ENCODE measurements at places on chromosomes 4 and X.
A peak's percentile ranks its signal among the peaks of the same experiment; 100 is the strongest.

- no peak for DNase-seq
Measured at GRCh38 chr4:140156529-140157171, 2.7 kb upstream of the MAML3 start.

GRCh38 chr4:139267301-139267700 is 12.7 kb downstream of the MGARP start:
- DNase-seq, result no peak

GRCh38 chr4:158155656-158156356 is 17.0 kb downstream of the GASK1B start:
- no peak for DNase-seq

GRCh38 chr4:5143940-5144339 is 92.7 kb downstream of the STK32B start:
- DNase-seq, result no peak

GRCh38 chr4:1512051-1512737 is 106.0 kb upstream of the NKX1-1 start:
- no peak for DNase-seq

DNA sequence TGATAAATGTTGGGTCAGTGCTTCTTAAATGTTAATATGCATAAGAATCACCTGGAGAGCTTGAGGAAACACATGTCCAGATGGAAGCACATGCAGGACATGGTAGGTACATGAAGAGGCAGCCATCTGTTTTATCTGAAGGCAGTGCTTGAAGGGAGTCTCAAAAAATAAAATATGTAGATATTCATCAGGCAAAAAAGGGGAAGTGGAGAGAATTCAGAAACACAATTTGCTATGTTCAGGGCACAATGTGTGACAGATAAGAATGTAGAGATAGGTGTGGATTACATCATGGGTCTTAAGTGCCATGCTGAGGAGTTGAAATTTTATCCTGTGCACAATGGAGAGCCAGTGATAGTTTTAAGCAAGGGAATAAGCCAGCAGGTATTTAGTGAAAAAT is 59.6 kb upstream of the CASK start:
- no peak for DNase-seq

GRCh38 chrX:74925225-74926088 is at the start of gene NEXMIF:
NEXMIF (minus strand) TSS chrX:74925452.
- no peak for DNase-seq

- DNase-seq, result no peak
Measured at GRCh38 chr4:19239565-19239964, 1012.1 kb upstream of the SLIT2 start.

GRCh38 chr4:124804584-124804983 is 92.1 kb upstream of the ANKRD50 start:
- DNase-seq, result no peak

DNA sequence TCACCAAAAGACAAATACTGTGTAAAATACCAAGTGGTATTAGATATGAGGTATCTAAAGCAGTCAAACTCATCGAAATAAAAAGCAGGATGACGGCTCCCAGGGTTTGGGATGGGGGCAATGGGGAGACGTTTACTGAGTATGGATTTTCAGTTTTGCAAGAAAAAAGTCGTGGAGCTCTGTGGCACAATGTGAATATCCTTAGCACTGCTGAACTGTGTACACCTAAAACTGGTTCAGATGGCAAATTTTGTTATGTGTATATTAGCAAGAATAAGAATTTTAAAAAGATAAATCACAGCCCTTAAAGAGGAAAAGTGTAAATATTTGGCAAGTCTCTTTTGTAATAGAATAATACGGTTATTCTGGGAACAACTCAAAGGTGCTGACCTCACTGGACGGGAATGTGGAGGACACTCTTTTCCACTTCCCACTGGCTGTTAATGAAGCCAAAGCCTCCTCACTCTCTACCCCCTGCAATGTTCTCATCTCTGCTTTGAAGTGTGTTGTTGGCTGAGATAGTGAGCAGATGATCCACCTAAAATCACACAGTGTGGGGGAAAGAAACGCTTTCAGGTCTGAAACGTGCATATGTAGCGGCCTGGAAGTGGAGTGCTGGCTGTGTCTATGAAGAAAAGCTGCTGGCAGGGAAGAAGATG is 49.2 kb downstream of the SEL1L3 start:
- DNase-seq, result no peak

- DNase-seq, result no peak
Measured at GRCh38 chr4:128974136-128974581, 119.2 kb downstream of the SCLT1 start.

DNA sequence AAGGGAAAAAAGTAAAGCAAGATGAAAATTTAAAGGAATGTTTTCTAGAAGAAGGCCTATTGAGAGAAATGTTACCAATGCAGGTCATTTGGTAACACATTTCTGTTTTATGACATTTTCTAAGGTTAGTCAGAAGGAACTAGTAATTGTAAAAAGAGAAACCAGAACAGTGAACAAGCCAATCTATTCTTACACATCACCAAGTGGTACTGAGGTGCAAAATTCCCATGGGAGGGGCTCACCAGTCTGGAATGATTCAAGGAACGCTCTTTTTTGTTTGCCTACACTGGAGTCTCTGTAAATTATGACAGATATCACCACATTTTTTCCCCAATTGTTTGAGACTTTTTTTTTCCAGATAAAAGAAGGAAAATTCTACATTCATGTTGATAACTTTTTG is 404.7 kb upstream of the CNKSR2 start:
- no peak for DNase-seq

DNA sequence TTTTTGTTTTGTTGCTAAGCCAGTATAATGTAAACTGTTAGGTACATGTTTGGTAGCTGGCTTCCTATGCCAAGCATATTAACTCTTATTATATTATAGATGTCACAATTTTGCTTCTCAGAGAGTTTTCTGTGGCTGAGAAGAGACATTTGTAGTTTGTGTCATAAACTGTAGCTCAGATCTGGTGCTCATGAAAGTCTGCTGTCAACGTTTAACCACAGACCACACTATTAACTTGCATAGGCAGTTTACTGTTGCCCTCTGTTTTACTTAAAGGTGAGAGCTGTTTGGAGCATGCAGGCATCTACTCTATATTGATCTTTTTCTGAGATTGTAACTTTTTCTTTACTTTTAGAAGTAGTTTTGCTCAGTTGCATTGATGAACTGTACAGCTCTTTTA is 166.8 kb downstream of the TLL1 start:
- DNase-seq, result no peak

DNA sequence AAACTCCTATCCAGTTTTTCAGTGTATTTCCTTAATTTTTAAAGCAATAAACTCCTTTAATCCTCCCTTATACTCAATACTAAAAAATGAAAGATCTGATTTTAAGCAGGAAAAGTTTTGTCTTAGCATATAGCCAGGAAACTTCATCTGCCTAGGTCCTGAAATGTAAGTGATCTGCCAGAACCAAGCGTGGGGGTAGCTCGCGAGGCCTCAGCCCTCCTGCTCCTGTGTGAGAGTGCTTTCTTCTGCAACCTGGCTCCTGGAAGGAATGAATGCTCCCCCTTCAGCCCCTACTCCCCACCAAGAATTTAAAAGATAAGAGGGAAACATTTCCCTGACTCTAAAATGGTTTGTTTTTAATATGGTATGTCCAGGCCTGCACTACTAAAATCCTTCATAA is 160.1 kb downstream of the CBR4 start:
- DNase-seq, result no peak

- no peak for DNase-seq
Measured at GRCh38 chr4:15695240-15695699, 7.6 kb upstream of the BST1 start.

- DNase-seq, result no peak
Measured at GRCh38 chrX:102985192-102985591, 48.1 kb downstream of the RAB40AL start.

GRCh38 chrX:54166915-54167314 is 16.1 kb downstream of the FAM120C start:
- DNase-seq, result no peak

- DNase-seq, result peak; percentile 96
Measured at GRCh38 chrX:9788911-9789310, 2.7 kb downstream of the SHROOM2 start.

GRCh38 chrX:133924548-133924947 is 60.8 kb downstream of the GPC3 start:
- DNase-seq, result no peak

- DNase-seq, result no peak
Measured at GRCh38 chrX:9700555-9700954, 65.1 kb downstream of the GPR143 start.

DNA sequence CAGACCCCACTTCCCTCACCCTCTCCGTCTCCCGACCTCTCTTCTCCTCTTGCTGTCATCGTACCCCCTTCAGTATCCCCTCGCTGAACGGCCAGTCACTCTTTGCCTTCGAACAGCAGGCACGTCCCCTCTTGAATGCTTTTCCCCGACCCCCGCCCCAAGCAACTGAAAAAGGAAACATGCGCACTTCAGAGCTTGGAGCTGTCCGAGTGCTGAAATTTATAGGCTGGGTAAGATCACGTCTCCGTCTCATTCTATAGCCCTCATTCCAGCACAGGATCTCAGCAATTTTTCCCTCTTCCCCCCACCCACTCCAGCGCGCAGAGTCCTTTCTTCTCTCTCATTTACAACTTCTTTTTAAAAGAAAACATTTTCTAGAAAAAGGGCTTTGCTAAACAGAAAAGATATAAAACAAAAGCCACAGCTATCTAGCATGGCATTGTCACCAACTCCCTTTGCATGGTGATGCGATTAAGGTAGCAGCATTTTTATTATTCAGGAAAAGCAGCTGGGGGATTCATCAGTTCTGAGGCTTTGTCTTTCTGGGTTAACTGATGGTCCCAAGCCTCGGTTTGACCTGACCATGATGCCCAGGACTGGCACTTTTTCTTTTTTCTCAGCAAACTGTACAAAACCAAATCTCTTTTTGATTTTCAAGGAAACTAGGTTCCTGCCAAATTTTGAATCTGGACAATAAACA is at the start of gene GLRA2:
Gene GLRA2 (plus strand): TSS at position 247 of the 700 bp plus-strand sequence. CDS start 522 bp downstream, outside the sequence.
- DNase-seq, result peak; percentile 73

- DNase-seq, result no peak
Measured at GRCh38 chr4:25842229-25842845, 20.5 kb downstream of the SEL1L3 start.

GRCh38 chr4:145347684-145348083 is 134.0 kb upstream of the SMAD1 start:
- DNase-seq, result no peak

- no peak for DNase-seq
Measured at GRCh38 chr4:94251094-94251493, 43.4 kb downstream of the SMARCAD1 start.

GRCh38 chr4:185215261-185215660 is 5.9 kb downstream of the SNX25 start:
- no peak for DNase-seq

DNA sequence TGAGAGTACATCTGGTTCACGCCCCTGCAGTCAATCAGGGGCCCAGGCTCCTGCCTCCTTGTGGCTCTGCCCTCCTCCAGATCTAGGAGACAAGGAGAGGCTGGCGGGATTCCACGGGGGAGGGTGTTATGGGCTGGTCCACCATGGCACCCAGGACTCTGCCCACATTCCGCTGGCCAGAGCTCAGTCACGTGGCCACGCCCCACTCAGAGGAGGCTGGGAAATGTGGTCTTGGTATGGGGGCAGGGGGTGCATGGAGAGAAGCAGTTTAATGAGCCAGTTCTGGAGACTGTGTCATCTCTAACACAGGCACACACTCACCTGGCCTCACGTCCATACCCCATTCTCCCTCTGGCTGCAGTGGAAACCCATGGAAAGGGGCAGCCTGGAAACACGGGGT is 31.5 kb upstream of the PSAPL1 start:
- no peak for DNase-seq

DNA sequence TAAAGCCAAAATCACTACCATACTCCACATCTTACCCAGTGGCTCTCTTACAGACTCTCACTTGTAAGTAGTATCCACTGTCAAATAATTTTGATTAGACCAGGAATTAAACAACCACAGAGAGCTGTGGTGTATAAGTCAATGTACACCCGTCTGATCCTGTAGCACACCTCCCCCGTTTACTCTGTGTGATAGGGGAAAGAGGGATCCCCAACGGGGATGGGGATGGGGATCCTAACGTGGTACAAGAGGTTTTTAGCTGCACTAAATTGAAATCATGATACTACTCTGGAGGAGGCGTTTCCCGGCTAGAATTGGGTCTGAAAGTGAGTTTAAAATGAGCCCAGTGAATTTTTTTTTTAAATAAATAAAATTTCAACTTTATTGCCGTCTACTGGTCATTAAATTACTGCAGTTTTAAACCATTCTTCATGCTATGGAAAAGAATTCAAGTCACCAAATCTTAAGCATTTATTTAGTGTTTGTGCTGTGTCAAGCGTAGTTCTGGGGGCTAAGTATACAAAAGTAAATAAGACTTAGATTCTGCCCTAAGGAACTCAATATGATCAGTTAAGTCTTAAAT is 76.6 kb downstream of the INTS12 start:
- DNase-seq, result no peak

GRCh38 chr4:186943411-186943810 is 219.8 kb upstream of the FAT1 start:
- peak; percentile 60 for DNase-seq

DNA sequence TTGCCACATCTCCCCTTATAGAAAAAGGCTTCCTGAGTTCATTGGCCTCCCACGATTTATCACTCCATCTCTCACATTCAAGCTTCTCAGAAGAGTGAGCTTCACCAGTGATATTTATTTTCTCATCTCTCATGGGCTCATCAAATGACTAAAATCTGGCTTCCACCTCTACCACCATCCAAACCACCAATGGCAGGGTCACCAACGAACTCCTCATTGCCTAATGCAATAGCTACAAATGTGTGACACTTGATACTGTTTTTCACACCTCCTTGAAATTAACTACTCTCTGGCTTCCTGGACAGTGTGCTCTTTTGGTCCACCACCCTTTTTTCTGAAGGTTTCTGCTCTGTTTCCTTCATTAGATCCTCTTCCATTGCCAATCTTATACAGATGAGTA is 129.0 kb downstream of the SH2D1A start:
- no peak for DNase-seq

GRCh38 chr4:156201050-156201449 is 247.4 kb upstream of the CTSO start:
- DNase-seq, result no peak

DNA sequence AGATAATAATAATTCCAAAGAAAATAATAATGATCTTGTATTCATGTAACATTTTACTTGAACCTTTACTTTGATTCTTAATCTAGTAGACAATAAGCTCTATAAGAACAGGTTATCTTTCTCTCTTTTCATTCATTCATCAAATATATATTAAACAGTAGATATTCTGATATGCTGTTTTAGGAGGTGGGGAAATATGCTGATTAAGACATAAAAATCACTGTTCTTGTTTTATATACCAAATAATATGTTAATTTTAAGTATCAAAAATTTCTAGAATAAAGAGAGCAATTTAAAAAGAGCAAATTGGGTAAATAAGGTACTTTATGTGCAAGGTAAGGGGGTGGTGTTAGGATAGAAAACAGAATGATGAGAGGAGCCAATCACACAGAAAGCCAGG is 401.9 kb downstream of the PDHA2 start:
- DNase-seq, result no peak
